ENCODE measurements at places on chromosomes 7 and 10. TPM values are rescaled to one million over a fixed set of nuclear protein-coding genes. Genes with fewer than 3 reads are reported as not detected.

DNA sequence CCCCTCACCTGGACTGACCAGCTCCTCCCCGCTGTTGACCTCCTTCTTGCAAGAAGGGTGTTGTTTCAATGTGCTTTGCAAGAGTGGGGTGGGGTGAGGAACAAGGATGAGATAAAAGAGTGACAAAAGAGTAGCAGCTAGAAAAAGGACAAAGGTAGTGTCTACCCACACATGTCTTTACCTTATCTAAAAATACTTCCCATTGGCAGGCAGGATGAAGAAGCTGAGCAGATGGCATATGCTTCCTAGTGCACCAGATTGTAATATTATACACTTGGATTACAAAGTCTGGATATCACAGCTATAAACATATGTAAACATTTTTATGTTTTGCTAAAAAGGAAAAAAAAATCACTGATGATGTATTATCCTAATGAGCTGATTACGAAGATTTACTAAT, 34.5 kb downstream of the CHN2 start:
- no peak for DNase-seq
- H3K27me3 ChIP-seq: no peaks in the 10 kb centered on the region
- no peak overlapping the region for H3K27ac ChIP-seq
- no peak overlapping the region for H3K4me3 ChIP-seq
- no peaks in the 10 kb centered on the region for H3K36me3 ChIP-seq

DNA sequence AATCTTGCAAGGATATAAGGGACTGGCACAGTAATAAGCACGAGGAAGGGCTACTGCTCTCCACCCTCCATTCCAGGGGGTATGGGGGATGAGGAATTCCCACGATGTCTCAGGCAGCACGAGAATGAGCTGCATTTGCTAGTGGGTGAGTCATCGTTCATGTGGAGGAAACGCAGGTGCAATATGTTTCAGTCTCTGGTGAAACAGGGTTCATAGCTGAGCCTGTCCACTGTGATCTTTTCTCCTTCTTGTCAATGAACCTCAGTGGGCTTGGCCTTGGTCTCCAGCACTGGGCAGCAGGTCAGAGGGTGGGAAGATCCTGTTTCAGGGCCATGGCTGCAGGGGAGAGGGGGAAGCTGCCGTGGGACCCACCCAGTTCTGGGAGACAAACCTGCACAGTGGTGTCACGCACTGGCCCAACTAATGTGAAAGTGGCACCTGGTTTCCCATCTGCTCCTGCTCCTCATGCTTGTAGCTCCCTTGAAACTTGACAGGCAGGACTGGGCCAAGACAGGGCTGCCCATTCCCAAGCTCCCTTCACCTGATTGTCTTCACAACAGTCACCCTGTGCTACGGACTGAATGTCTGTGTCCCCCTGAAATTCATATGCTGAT, 181.9 kb downstream of the USP6NL start:
- H3K27me3 ChIP-seq: no peaks in the 10 kb centered on the region
- no peak overlapping the region for H3K27ac ChIP-seq

DNA sequence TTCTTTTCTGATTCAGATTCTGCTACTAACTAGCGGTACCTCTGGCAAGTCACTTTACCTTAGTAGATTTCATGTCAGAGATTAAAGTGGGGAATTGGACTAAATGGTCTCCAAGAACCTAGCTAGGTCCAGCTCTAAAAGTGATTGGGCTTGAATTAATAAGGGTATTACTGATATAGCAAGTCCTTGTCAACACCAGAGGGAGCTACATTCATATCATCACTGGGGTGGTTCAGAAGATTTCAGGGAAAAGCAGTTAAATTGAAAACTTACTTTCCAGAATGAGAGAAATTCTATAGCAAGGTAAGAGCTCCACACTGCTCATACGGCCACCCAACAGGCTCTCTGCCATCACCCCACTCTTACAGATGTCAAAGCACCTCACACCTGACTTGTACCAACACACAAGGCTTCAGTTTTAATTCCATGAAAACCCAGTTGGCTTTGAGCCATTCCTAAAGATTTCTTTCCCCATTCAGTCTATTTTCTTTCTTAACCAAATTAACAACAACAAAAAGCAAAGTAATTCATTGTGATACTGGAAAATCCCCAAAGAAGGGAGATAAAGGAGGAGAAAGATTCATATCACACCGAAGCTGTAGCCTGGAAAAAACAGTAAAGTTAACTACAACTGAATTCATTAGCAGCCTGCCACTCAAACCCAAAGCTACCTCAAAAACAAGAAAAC, 38.0 kb upstream of the SPOCK2 start:
- no peaks in the 10 kb centered on the region for H3K4me1 ChIP-seq
- H3K27me3 ChIP-seq: no peaks in the 10 kb centered on the region
- H3K4me3 ChIP-seq: no peak overlapping the region

CLRN3 gene
- 0.22 TPM for polyA plus RNA-seq

TWIST1 gene
- polyA plus RNA-seq: not detected

PON1 gene
- not detected for polyA plus RNA-seq

- DNase-seq: no peak
- no peaks in the 10 kb centered on the region for H3K36me3 ChIP-seq
- H3K4me1 ChIP-seq: no peaks in the 10 kb centered on the region
- no peak overlapping the region for H3K27ac ChIP-seq
- no peak overlapping the region for H3K4me3 ChIP-seq
Measured at GRCh38 chr10:113003052-113003451, 53.0 kb downstream of the TCF7L2 start.

GARIN1A gene
- polyA plus RNA-seq: 1.5 TPM

- H3K4me1 ChIP-seq: no peaks in the 10 kb centered on the region
- H3K4me3 ChIP-seq: no peak overlapping the region
- no peak for DNase-seq
Measured at GRCh38 chr10:548238-548901, 141.1 kb downstream of the DIP2C start.

DNA sequence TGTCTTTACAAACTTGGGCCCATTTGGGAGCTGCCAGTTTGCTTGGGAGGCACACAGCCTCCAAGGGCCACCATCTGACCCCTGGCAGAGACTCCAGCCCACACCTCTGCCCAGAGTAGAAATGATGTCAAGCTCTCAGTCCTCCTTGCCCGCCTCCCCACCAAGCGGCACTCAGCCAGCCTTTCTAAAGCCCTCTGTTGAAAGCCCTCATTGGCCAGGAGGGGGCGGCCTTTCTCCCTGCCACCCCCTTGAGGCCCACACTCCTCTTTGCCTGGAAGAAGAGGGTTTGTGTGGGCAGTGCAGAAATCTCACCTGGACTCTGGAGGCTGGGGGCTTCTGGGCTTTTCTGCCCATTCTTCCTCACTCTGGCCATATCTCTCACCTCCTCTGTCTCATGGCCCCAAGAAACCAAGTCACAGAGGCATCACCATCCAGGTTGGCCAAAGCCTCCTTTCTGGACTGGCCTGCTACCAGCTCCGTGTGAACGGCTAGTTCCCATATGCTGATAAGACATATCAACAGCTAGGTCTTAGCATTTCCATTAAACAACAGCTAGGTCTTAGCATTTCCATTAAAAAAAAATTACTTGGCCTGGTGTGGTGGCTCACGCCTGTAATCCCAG, 36.1 kb downstream of the UBTD1 start:
- H3K36me3 ChIP-seq: no peaks in the 10 kb centered on the region
- peak; percentile 66 for DNase-seq
- H3K27ac ChIP-seq: no peak overlapping the region
- no peaks in the 10 kb centered on the region for H3K4me1 ChIP-seq
- H3K27me3 ChIP-seq: no peaks in the 10 kb centered on the region

GRCh38 chr7:158840604-158841003, 11.3 kb upstream of the ESYT2 start:
- H3K36me3 ChIP-seq: no peaks in the 10 kb centered on the region
- no peaks in the 10 kb centered on the region for H3K27me3 ChIP-seq
- H3K4me3 ChIP-seq: no peak overlapping the region
- DNase-seq: no peak

DNA sequence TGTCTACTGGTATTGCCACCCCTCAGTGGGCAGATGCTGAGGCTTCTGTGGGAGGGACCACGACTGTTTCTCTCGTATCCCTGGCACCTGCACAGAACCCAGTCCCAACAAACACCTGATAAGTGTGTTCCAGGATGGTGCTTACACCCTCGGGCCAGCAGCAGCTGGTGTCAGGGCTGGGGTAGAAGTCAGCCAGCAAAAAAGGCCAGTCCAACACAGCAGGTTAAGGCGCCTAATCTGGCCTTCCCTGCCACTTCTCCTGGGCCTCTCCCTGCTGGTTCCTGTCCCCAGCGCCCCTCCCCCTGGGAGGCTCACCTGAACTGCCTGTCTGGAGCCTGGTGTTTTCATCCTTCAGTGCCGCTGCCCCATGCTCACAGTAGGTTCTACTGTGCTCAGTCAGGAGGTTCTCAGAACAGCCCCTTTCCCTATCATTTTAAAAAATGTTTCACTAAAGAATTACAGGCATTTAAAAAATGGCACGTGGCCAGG, 20.0 kb downstream of the PODXL start:
- peak; percentile 64 for DNase-seq
- no peak overlapping the region for H3K27ac ChIP-seq
- H3K36me3 ChIP-seq: no peaks in the 10 kb centered on the region
- H3K4me1 ChIP-seq: peaks cover 5% of the 10 kb centered on the region
- no peaks in the 10 kb centered on the region for H3K27me3 ChIP-seq

DNA sequence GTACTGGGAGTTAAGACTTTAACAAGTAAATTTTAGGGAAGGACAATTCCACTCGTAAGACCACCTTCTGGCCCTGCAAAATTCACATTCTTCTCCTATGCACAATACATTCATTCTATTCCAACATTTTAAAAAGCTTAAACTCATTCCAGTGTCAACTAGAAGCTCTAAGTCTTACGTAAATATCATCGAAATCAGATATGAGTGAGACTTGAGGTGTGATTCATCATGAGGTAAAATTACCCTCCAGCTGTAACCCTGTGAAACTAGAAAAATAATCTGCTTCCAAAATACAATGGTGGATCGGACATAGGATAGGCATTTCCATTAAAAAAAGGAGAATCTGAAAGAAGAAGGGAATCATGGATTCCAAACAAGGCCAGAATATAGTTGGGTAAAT, 370.3 kb downstream of the CDC14C start:
- H3K36me3 ChIP-seq: no peaks in the 10 kb centered on the region
- no peak overlapping the region for H3K4me3 ChIP-seq
- H3K27ac ChIP-seq: no peak overlapping the region
- no peaks in the 10 kb centered on the region for H3K4me1 ChIP-seq

- H3K36me3 ChIP-seq: no peaks in the 10 kb centered on the region
- H3K4me3 ChIP-seq: no peak overlapping the region
- H3K27me3 ChIP-seq: peaks cover 5% of the 10 kb centered on the region
Measured at GRCh38 chr10:112232670-112233069, 49.1 kb upstream of the GPAM start.

BNIP3 gene
- 6.4 TPM for polyA plus RNA-seq

DNA sequence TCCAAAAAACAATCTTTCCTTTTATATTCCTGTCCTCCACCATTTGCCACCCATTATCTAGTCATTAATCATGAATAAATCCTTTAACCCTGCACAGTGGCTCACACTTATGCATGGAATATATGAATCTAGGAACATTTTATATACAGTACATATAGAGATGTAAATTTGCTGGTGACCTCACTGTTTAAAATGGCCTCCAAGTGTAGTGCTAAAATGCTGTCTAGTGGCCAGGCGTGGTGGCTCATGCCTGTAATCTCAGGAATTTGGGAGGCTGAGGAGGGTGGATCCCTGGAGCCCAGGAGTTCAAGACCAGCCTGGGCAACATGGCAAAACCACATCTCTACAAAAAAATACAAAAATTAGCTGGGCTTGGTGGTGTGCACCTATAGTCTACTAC, 9.6 kb downstream of the NANOS1 start:
- H3K4me3 ChIP-seq: no peak overlapping the region
- no peak for DNase-seq
- no peaks in the 10 kb centered on the region for H3K4me1 ChIP-seq
- H3K36me3 ChIP-seq: peaks cover 100% of the 10 kb centered on the region
- H3K27ac ChIP-seq: no peak overlapping the region

- H3K27me3 ChIP-seq: no peaks in the 10 kb centered on the region
- H3K4me3 ChIP-seq: no peak overlapping the region
- peaks cover 6% of the 10 kb centered on the region for H3K36me3 ChIP-seq
- peak overlapping the region; percentile 89 for H3K27ac ChIP-seq
- no peak for DNase-seq
Measured at GRCh38 chr7:50348469-50349162, 44.1 kb downstream of the IKZF1 start.

INSYN2A gene
- polyA plus RNA-seq: 0.15 TPM

LIPF gene
- polyA plus RNA-seq: 0.83 TPM

- no peak overlapping the region for H3K4me3 ChIP-seq
- H3K27ac ChIP-seq: no peak overlapping the region
- H3K27me3 ChIP-seq: no peaks in the 10 kb centered on the region
- DNase-seq: no peak
- no peaks in the 10 kb centered on the region for H3K36me3 ChIP-seq
Measured at GRCh38 chr10:125592897-125593296, 90.1 kb downstream of the TEX36 start.

DNA sequence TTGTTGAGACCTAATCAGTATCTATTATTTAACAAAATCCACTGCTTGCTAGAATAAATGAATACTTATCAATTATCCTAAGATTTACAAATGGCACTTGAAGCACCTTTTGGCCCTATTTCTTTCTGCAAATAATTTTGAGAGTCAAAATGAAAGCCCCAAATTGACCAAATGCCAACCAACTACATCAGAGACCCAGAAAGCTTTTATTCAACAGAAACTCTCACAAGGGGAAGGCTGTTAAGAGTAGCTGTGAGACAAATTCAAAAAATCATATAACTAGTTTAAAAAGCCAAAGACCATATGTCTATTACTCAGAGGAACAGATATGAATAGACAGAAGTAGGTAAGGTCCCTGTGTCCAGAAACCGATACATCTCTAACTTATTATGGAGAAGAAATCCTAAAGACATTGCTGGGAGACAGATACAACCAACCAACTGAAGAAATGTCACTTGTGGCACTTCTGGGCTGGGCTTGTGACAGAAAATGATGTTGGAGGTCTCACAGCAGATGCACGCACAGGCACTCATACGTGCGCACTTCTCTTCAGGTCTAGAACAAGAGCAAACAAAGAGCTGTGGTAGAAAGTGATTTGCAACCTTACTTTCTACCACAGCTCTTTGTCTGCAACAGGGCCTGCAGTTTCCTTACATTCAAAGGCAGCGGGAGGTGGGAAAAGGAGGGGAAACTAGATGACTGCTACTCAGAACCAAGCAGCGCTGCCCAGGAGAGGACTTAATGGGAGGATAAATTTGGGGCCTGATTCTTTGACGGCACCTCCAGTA, 58.6 kb upstream of the KCNIP2 start:
- H3K4me1 ChIP-seq: peaks cover 22% of the 10 kb centered on the region
- DNase-seq: no peak
- H3K27ac ChIP-seq: peak overlapping the region; percentile 56
- no peak overlapping the region for H3K4me3 ChIP-seq

ITPRID1 gene
- not detected for polyA plus RNA-seq

- H3K27me3 ChIP-seq: no peaks in the 10 kb centered on the region
- no peaks in the 10 kb centered on the region for H3K36me3 ChIP-seq
- H3K4me3 ChIP-seq: no peak overlapping the region
Measured at GRCh38 chr7:128928882-128929788, 8.6 kb upstream of the IRF5 start.

ASAH2 gene
- 0.05 TPM for polyA plus RNA-seq

GRCh38 chr7:81161451-81162075, 242.7 kb upstream of the SEMA3C start:
- DNase-seq: no peak
- H3K36me3 ChIP-seq: no peaks in the 10 kb centered on the region
- no peaks in the 10 kb centered on the region for H3K4me1 ChIP-seq

All from spleen (tissue), 13 donors.